Fibroblast of skin of right biceps (primary cell): ENCODE measurements at places on chromosomes 7 and 10.

DNA sequence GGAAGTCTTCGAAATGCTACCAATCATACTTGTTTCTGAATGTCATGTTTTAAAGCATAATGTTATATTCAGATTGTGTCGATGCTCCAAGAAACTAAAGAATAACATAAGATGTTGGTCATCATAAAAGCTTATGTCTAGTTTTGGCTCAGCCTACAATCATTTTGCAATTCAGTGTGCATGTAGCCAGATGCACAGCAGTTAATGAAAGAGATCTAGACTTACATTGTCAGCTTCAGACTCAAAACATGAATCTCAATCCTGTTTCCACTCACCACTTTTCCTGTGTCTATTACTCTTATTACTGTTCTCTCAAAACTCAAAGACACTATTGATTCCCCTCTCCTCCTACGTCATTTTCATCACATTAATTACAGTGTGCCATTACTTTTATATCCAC is 21.4 kb downstream of the TMEM196 start:
- DNase-seq: no peak

- no peak for DNase-seq
These were observed 72.6 kb upstream of the SEPHS1 start for GRCh38 chr10:13420532-13421307.

DNA sequence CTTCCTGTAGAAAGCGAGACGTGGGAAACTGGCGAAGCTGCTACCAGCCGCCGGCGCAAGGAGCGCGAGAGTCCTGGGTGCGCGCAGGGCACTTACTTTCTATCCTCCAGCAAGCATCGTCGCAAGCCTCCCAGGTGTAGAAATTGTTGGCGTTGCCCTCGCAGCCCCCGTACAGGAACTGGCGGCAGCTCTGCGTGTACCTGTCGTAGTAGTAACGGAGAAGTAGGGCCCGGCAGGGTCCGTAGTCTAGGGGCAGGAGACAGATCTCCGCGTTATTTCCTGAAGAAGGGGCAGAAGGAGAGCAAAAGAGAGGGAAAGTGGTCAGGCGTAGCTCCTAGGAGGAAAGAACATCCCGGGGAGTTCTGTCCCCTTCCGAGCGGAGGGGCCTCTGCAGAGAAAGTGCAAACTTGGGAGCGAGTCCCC is 501 bp downstream of the TFPI2 start:
- peak; percentile 47 for DNase-seq

DNA sequence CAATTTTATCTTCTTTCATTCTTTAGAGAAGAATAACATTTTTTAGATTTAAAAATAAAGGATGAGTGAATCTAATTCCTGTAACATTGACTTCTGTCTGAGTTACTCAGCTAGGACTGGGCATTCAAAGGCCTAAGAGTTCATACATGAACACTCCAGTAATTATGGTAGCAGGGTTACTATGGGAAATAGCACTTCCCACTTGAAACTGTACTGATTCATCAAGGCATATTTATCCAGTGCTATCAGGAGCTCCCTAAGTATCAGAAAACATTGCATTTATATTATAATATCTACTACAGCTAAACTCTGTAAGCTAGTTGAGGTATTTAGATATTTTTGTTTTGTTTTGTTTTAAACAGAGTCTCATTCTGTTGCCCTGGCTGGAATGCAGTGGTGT is 41.8 kb downstream of the NDUFB2 start:
- no peak for DNase-seq

DNA sequence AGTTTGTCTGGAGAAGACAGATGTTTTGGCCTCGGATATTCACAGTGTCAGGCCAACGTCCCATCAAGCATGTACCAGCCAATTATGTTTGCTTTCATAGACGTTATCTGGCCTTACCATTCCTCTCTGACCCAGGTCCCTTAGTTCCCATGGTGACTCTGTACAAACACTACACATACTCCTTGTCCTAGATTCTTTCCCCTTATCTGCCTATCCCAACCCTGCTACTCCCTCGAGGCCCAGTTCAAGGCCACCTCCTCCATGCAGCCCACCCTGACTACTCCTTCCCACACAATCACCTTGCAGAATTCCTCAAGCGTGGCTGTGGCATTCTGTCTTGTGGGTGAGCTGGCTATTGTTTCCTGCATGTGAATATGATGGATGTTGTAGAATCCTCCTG is 155.2 kb downstream of the PRKAG2 start:
- DNase-seq: no peak
